ENCODE measurements at places on chromosomes 3 and 15.

- DNase-seq, result no peak
Observed at GRCh38 chr3:30810625-30811024, 83.8 kb downstream of the GADL1 start.

DNA sequence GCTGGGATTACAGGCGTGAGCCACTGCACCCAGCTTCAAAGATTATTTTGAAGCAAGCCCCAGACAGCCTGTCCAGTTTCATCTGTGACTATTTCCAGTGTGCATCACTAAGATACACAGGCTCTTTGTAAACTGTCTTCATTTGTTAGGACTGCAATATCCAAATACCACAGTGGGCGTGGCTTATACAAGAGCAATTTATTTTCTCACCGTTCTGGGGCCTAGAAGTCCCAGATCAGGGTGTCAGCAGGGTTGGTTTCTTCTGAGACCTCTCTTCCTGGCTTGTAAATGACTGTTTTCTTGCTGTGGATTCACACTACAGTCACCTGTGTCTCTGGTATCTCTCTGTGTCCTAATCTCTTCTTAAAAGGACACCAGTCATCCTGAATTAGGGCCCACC, 59.7 kb downstream of the RLBP1 start:
- DNase-seq, result no peak

GRCh38 chr3:30535525-30535924, 70.9 kb upstream of the TGFBR2 start:
- no peak for DNase-seq

- no peak for DNase-seq
Observed at GRCh38 chr3:134607054-134608022, 43.5 kb downstream of the KY start.

DNA sequence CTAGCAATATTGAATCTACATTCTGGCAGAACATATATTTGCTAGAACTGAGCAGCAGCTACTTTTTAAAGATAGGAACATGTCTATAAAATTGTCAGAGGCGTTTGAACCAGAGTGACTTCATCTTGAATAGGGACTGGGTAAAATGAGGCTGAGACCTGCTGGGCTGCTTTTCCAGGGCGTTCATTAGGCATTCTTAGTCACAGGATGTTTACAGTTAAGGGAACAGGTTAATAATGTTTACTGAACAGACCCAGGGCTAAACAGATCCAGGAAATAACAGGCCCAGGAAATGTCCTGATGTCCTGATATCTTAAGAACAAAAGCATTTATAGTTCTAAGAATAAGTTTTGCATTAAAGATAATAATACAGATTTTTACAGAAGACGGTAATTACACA, 34.5 kb upstream of the B3GALNT1 start:
- no peak for DNase-seq

Measured in stimulated activated CD4-positive, alpha-beta T cell treated with anti-CD3 and anti-CD28 coated beads, Interleukin-15, amount 100 ng/mL, for 1 hour (primary cell).